ENCODE measurements at places on chromosomes 12 and 14.

DNA sequence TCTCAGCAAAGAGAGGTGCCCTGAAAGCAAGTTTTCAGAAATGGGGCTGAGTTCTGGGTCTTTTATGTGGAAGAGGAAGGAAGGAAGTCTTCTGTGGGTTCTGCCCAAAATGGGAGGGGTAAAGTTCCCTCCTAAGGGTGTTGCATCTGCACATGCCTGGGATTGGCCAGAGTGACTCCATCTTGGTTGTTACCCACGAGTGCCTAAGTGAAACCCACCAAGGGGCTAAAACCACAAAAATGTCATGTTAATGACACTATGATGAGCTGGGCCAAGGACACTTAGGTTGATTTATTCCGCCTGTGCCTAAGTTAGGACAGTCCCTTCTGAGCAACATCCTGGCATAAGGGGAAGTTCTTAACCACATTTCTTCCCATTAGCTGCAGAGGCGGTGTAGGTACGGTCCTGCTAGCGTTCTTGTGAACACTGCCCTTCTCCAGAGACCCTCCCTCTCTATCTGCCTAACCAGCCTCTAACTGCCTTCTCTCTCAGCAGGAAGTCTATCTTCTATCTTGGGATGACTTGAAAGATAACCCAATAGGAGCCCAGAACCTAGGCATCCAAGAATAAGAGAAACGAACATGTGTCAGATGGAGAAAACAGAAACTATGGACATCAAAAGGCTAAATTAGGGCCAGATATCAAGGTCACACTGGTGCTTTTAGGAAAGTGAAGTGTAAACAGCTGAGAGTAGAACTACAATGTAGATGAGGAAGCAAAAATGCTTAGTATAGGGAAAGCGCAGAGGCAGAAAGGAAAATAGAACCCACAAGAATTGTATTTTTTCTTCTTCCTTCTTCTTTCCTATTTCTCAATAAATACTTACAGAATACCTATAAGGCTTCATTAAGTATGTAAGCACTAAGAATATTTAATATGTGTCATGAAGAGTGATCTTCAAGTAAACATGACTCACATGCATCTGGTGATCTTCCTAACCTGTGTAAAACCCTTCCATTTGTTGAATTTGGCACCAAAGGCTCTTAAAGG is 104.2 kb upstream of the AMN1 start:
- DNase-seq, result peak; percentile 73

DNA sequence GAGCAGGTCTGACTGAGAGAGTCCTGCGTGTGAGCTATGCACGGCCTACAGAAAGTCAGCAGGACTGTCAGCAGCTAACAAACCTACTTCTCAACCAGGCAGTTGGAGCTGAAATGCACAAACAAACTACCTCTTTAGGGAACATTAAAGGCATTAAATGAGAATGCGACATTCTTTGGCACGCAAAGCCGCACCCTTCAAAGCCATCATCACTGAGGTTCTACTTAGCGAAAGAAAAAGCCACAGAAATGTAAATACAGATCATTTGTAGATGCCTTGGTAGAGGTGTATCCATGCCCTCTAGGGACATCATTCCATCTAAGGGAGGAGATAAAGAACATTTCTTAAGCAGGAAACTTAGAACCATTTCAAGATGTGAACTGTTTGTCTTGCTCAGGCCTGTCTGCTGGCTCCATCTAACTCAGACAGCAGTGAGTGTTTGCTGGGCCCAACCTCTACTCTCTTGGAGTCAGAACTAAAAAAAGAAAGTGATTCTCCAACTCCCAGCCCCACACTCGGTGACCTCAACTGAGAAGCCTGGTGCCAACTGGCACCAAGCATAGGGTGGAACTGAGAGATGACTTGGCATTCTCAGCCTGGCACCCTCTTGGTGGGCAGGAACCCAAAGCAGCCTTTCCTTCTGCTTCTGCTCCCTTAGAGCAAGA is 63.5 kb upstream of the MBIP start:
- no peak for DNase-seq

DNA sequence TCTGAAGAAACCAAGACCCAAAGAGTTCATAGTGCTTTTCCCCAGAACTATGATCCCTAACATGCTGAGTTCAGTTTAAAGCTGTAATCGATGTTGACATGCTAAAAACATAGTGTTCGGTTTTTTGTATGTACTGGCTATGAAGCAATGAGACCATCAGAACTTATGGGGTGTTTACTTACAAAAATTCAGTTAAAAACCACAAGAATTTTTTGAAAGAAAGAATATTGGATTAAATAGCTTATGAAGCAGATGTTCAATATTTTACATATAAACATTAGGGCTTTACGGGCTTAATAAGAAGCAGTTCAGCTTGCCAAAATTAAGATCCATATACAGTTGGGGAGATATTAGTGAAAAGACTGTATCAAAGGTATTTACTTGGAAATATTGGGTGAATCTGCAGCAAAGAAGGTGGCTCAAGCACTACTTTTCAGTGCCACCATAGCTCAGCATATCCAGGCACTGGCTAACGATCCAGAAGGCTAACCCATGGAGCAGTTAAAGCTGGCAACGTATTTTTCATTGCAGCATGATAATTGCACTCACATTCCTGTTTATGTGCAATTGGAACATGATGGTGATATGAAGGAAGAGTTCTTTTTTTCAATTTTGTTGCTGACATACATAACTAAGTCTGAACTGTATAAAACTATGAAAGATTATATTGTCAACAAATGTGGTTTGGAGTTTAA is 125.9 kb downstream of the EFCAB11 start:
- DNase-seq, result no peak

GRCh38 chr12:24212496-24212895 is 263.0 kb upstream of the SOX5 start:
- no peak for DNase-seq

GRCh38 chr14:22515929-22516328 is 73.1 kb downstream of the DAD1 start:
- DNase-seq, result no peak

DNA sequence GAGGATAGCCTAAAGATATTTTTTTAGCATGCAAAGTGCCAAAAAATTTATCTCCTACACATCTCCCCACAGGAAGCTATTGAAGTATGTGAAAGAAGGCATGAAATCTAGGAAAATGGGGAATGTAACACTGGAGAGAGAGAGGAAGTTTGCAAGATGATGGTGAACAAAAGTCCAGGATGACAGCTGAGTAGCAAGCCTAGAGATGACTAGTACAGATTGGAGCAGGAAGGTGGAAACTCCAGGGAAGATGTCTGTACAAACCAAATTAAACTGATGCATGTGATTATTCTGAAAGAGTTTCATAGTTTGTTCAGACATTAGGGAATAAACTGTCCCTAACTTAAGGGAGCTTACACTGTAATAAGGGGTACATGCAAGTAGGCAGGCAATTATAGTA is 99.3 kb downstream of the RAD51B start:
- no peak for DNase-seq

GRCh38 chr12:53200458-53201176 is 6.4 kb downstream of the ITGB7 start:
- DNase-seq, result no peak

GRCh38 chr14:100131181-100131580 is 28.3 kb downstream of the DEGS2 start:
- DNase-seq, result no peak
